Mesothelial cell of epicardium (in vitro differentiated cells): ENCODE measurements at places on chromosomes 13 and 19. TPM values are rescaled to one million over a fixed set of nuclear protein-coding genes. Genes with fewer than 3 reads are reported as not detected.

TMEM59L gene
- total RNA-seq: 4.9 to 6.4 TPM (median 4.9 TPM) in 3 replicates

ERICH4 gene
- not detected in 3 replicates for total RNA-seq

PODNL1 gene
- total RNA-seq: 0.20 to 1.0 TPM (median 0.75 TPM) in 3 replicates

ZFR2 gene
- 2.6 to 3.6 TPM (median 3.0 TPM) in 3 replicates for total RNA-seq

GPR12 gene
- not detected in 3 replicates for total RNA-seq

GRCh38 chr13:24053519-24054251 lies 106.8 kb upstream of the SPATA13 start:
- peak; percentile 52 for DNase-seq

- no peak for DNase-seq
Measured at GRCh38 chr13:28529836-28530235, 34.9 kb upstream of the FLT1 start.

GRCh38 chr13:114334305-114335053 lies 20.2 kb downstream of the CHAMP1 start:
- DNase-seq: no peak

DNA sequence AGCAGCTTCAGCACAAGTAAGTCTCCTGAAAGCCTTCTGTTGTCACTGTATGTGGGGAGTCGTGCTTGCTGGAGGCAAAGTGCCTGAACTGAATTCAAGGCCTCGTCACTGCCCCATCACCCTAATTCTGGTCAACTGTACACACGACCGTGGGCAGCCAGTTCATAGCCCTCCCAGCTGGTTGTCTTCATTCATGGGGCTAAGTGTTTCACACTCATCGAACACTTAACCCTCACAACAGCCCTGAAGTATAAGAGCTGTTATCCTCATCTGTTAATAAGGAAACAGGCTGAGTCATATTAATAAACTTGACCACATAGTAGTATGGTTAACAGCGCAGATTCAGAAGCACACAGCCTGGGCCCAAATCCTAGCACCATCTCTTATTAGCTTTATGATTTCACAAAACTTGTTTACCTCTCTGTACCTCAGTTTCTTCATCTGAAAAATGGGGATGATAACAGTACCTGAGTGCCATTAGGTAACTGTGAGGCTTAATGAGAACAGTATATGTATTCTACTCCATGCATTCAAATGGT lies 66.7 kb downstream of the CDADC1 start:
- DNase-seq: no peak

DNA sequence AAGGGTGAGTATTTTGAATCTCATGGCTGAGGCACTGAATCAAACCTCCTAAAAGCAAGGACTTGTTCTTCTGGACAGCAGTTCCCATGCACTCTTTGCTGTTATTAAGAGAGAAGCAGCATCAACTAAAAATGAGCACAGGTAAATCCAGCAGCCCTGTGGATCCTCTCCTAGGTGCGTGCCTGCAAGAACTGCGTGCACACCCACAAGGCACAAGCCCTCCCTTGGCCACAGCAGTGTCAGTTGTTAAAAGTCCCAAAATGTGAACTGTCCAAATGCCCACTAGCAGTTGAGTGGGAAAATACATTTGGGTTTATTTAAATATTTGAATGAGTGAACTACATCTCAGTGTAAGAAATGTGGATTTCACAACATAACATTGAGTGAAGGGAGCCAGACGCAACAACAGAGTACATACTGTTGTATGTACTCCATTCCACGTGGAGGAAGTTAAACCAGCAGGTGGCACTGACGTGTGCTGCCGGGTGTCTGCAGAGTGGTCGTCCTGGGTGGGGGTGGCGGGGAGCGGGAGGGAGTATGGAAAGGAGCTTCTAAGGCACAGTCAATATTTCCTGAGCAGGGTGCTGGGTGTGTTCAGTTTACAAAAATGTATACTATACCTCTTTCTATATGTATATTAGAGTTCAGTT lies 266.4 kb downstream of the NALCN start:
- no peak for DNase-seq

DNA sequence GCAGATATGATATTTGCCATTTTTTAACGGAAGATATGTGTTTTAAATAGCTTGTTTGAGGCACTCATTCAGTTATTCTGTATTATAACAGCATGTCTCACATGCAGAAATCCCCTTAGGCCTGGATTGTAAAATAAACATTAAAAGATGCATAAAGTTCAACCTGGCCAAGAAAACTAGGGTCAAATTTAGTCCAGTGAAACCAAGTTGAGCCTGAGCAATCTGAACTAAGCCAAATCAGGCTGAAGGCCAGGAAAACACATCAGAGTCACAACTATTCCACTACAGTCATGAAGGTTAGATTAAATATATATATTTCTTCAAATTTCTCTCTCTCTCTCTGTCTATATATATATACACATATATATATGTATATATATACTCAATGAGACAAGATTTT lies 504.8 kb downstream of the SLITRK1 start:
- DNase-seq: no peak

GRCh38 chr19:11963566-11964355 lies 1.1 kb upstream of the ZNF763 start:
- peak; percentile 78 for DNase-seq

GRCh38 chr19:5711713-5712161 lies 8.2 kb downstream of the LONP1 start:
- no peak for DNase-seq

- no peak for DNase-seq
Measured at GRCh38 chr13:49404703-49405020, 39.2 kb downstream of the CAB39L start.
